Midbrain (tissue), 1 donor: ENCODE measurements at places on chromosomes 7 and 10.

DNA sequence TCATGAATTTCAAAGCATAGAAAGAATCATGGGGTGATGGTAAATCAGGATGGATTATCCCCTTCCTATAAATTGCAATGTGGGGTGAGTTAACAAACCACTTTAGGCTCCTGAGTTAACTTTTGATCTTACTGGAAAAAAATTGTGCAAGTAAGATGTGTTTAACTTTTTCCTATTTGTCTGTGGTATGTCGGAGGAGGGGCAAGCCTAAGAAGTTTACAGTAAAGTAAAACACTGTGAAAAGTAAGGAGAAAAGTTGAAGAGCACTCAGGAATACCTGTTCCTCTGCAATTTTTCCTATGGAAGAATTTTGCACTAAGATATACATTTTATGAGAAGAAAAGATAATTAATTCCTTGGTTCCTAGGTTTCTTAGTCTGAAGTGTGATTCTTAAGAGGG, 44.4 kb downstream of the IFIT5 start:
- DNase-seq = no peak

GRCh38 chr7:22669692-22670421, 57.1 kb upstream of the IL6 start:
- DNase-seq = no peak

DNA sequence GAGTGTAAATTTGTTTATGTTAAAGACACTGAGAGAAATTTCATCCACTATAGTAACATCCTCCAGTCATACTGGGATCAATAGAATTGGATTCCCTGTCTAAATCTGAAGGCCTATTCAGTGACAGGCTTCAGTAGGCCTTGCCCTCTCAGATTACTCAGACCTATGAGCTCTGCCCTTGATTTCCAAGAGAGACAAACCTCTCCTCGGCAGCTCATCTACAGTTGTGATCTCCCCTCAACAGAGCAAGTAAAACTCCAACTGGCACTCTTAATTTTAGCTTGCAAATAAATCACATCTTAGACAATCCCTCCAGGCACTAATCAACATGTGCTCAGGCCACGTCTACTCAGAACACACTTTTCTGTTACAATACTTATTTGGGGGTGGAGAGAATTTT, 1191.4 kb upstream of the PHF14 start:
- no peak for DNase-seq

DNA sequence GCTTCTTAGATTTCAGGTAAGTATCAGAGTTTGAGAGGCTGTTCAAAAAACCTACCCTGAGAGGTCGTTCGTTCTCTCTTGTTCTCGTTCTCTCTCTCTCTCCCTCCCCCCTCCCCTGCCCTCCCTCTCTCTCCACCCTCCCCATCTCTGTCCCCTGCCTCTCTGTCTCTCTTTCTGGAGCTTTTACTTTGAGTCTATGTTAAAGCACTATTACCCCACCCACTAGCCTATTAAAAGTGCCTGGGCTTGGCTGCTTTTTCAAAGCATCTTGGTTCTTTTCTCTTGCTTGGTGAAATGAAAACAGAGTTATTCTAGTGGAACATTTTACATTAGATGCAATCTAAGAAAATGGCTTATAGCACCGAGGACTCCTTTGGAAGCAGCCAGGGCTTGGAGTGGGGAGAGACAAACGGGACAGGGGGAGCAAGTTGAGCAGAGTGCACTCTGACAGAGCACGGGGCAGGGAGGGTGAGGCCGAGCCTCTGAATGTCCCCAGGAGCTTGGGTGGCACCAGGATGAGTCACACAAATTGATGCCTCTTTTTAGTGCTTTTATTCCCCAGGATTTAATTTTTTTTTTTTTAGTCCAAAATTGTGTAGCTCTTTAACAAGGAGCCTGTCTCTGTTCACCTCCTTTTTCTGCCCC, 134.3 kb downstream of the CFAP58 start:
- DNase-seq = peak; percentile 3

- no peak for DNase-seq
These were observed 122.1 kb upstream of the SFMBT2 start for GRCh38 chr10:7532723-7533498.

DNA sequence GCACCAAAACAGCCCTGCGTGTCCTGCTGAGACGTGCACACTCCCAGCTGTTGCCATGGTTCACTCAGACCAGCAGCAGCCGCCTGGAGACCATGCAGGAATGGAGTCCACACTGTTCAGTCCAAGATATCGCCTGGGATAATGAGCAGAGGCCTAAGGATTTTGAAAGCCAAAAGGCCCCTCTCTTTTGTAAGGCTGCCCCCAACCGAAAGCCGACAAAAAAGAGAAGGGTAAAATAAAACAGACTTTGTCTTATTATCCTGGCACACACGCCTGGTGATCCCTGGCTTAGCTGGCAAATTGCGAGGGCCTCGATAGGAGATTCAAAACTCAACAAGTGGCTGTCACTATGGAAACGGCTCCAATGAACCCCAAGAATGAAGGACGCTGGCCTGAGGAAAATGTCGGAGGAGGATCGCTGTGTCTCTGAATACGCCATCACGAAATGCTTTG, 263.6 kb downstream of the SKIDA1 start:
- peak; percentile 47 for DNase-seq

DNA sequence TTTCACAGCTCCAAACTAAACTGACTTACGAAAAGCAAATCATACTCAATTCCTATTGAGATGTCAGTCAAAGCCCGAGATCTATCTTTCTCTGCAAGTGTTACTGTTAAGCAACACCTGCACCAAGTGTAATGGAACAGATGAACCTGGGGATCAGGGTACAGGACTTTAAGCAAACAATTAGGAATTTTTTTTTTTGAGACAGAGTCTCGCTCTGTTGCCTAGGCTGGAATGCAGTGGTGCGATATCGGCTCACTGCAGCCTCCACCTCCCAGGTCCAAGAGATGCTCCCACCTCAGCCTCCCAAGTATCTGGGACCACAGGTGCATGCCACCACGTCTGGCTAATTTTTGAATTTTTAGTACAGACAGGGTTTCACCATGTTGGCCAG, 14.9 kb downstream of the YWHAG start:
- DNase-seq = no peak

DNA sequence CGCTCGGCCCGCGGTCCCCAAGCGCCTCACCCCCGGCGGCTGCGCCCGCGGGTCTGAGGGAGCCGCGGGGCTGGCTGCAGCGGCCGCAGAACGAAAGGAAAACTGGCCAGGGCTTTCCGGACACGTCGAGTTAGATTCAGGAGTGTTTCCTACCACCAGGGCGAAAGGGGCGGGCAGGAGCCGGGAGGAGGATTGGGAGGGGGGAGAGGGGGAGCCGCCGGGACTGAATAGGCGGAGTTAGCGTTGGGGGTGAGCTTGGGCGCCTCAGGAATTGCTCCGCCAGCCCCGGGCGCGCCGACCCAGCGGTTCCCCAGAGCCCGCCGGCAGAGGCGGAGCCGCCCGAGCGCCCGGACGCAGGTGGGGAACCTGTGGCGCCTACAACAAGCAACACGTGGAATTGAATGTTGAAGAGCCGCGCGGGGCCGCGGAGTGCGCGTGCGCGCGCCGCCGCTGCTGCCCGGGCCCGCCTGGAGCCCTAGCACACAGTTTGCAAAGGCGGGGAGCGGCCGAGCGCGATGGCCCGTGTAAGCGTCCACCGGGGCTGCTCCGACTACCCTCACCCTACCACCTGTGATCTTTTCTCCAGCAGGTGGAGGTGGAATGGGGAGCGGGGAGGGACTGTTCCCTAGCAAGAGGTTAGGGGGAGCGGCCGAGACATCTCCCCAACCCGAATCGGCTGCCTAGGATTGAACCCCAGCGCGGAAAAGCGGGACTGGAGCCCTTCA, at the start of gene CADPS2:
Gene CADPS2 (minus strand): TSS at position 104 of the 725 bp plus-strand sequence. CDS start 123 bp downstream, outside the sequence.
- peak; percentile 53 for DNase-seq

DNA sequence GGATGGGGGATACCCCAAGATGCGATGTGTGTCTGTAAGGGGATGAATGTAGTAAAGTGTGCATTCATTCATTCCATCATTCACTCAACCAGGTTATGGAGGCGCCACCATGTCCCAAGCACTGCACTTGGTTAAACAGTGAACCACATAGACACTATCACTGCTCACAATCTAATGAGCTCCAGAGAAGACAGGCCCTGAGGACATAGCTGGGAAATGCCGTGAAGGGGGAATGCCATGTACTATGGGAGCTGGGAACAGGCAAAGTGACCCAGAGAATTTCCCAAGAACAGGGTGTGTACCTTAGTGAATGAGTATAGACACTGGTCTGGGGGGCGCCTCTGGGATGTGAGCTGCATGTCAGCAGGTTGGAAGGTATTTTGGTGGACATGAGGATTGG, 44.5 kb upstream of the LBX1 start:
- no peak for DNase-seq

DNA sequence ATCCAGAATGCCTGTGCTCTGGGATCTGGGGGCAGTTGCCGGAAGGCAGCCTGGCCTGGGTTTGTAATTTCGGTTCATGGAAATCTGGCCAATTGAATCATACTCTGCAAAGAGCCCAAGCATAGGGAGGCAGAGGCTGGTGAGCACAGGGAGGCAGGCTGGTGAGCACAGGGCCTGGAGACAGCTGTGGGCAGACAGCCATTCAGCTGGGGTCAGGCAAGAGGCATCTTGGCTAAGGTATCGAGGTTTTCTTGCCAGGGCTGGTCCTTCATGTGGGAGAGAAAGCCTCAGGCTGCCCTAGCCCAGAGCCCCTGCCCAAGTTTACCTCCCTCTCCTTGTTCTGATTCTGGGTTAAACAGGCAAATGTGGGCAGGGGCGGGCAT, 63.7 kb upstream of the BAIAP2L1 start:
- peak; percentile 23 for DNase-seq

DNA sequence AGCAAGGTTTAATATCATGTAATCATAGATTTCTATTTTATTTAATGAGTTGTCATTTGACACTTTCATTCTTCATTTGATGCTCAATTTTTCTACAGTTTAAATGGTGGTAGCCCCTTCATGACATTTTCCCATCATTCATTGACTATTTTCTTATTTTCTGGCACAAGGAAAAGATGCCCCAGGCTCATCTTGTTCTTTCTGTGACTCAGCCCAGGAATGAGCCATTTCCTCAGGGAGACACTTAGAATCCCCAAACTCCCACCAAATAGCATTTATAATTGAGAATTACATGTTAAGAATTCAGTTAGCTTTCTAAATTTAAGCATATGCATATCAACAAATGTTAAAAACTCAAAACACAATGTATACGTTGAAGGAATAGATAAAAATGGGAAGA, 222.3 kb downstream of the KIF20B start:
- no peak for DNase-seq

DNA sequence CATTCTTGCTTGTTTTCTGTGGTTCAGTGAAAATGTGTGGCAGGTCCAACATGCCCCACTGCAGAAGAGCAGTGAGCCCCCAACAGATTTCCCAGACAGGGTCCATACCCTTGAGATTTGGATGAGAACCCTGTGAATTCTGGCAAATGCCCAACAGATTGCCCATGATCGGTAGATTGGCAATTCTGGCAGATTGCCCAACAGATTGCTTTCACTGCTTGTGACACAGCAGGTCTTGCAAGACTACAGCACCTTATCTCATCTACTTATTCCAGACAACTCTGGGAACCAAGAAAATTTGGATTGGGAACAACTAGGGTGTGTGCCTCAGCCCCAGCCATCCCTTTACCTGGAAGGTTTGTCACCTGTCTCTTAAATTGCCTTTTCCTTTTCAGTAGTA, 143.7 kb upstream of the COL1A2 start:
- DNase-seq = no peak

DNA sequence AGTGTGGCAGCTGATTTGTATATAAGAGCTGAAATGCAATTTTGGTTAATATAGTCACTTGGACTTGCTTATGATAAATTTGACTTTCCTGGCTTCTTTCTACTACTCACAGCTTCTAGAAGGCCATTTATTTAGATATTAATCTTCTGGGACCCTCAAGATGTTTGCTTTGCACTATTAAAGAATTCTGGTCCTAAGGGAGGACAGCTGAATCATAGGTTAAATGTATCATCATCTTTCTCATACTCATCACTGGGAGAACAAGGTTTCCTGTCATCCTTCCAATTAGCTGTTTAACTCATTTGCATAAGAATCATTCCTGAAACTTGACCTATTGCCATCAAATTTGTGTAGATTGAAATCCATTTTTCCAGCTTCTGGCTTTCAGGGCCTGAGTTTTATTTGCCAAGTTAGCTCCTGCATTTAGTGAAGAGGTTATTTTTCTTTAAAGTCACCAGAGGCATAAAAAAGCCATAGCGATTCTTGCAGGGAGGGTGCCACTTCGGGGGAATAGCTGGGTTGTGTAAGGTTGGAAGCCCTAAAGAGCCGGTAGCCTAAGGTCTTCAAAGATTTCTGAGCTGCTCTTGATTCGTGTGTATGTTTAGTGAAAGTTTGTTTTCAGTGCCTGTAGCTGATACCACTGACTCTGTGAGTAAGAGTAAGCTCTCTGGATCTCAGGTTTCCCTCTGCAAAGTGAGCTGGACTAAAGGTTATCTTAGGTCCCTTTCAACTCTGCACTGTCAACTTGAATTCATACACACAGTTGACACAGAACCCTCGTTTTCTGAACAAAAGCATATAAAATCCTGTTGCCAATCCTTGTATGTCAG, 4.3 kb downstream of the MAP3K8 start:
- no peak for DNase-seq

- no peak for DNase-seq
These were observed 917.0 kb downstream of the TYW1 start for GRCh38 chr7:67913604-67914003.

- DNase-seq = no peak
These were observed 1023.5 kb upstream of the C7orf33 start for GRCh38 chr7:147567043-147567442.

DNA sequence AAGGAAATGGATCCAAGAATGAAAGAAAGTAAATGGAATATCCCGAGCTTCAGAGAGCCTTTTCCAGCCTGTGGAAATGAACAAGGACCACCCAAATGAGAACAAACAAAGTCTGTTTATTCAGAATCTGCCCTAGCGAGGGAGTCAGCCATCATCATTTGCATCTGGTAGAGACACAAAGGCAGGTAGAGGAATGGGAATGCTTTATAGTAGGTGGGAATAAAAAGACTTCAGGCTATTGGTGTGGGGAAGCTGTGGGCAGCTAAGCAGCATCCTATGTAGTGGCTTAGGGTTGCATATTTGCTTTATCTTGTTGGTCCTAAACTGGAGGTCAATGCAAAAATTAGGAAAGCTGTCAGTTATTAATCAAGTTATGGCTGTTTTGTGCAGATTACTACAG, 9.2 kb upstream of the MRLN start:
- DNase-seq = no peak

GRCh38 chr7:137130751-137131158, 212.8 kb downstream of the PTN start:
- DNase-seq = no peak

DNA sequence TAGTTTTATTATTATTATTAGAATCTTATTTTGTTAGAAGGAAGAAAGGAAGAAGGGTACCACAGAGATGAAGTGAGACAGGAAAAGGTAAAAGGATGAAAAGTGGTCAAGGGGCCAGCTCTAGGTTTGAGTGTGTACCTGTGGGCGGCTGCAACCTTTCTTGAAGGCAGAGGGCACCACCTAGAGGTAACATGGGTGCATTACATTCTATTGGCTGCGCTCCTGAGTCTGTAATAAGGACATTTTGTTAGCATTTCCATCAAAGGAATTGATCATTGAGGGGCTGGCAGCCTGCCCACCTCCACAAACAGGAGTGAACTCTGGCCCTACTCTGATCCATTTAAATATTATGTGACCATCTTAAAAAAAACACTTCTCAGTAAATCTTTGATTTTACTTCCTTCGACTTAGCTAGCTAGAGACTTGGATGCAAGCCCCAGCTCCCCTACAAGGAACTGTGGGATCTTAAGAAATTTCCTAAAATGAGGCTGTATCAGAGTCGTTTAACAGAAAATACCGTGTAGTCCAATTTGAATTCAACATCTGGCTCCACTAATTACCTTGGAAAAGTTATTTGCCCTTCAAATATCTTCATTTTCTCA, 610.4 kb downstream of the IPMK start:
- peak; percentile 40 for DNase-seq
